ENCODE measurements at places on chromosomes 7 and 10.

DNA sequence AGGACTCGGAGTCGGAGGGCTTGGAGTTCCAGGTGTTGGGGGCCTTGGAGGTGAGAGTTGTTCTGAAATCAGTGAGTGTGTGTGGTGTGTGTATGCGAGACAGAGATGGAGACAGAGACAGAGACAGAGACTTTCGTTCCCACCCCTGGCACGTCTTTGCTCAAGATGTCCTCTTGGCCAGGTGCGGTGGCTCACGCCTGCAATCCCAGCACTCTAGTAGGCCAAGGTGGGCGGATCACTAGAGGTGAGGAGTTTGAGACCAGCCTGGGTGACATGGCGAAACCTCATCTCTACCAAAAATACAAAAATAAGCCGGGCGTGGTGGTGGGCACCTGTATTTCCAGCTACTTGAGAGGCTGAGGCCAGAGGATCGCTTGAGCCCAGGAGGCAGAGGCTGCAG is 20.0 kb upstream of the LIMK1 start:
- DNase-seq = no peak

- DNase-seq = no peak
These were observed 389.4 kb downstream of the KCNMA1 start for GRCh38 chr10:77248104-77248790.

DNA sequence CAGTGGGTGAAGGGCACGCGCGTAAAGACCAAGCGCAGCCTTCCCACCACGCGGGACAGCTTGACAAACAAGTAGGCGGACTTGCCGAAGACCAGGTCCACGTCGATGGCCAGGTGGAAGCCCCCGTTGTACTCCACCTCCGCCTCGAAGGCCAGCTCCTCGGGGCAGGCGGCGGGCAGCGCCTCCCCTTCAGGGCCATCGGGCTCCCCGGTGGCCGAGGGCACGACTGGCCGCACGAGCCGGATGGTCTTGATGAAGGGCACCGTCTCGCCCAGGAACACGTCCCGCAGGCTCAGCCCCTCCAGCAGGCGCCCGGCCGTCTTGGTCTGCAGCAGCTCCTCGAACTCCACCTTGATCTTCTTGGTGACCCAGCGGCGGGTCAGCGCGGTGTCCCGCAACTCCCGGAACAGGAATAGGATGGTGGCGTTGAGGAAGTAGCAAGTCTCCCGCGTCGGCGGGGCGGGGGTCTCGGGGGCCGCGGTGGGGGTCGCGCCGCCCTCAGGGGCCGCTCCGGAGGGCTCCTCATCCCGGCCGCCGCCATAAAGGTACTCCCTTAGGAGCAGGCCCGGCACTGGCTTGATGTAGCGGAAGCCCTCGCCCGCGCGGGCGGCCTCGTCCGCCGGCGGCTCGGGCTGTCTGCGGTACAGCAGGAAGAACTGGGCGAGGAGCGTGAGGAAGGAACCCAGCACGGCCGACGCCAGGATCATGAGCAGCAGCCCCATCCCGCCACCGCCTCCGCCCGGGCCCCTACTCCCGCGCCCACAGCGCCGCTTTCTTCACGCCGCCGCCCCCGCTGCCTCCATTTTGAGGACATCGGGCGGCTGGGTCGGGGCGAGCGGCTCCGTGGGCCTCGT is 507 bp downstream of the PDZD8 start:
- DNase-seq = peak; percentile 51

- no peak for DNase-seq
These were observed 95.6 kb downstream of the ST7 start for GRCh38 chr7:117048882-117049281.

GRCh38 chr10:28169525-28169924 is 133.3 kb downstream of the MPP7 start:
- no peak for DNase-seq

GRCh38 chr7:142569851-142570250 is 179.4 kb upstream of the PRSS1 start:
- no peak for DNase-seq

DNA sequence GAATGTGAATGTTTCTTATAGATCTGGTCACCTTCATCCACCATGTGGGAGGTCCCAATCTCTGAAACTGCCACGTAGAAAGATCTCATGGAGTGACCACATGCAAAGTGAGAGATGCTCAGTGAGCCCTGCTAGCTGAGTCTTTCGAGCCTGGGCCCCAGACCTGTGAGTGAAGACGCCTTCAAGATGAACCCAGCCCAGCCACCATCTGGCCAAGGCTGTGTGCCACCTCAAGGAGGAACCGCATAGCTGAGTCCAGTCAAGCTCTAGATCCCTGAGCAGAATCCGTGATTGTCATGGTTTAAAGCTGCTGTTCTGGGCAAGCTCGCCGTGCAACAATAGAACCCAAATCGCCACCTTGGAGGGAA is 20.2 kb upstream of the PPIF start:
- no peak for DNase-seq

DNA sequence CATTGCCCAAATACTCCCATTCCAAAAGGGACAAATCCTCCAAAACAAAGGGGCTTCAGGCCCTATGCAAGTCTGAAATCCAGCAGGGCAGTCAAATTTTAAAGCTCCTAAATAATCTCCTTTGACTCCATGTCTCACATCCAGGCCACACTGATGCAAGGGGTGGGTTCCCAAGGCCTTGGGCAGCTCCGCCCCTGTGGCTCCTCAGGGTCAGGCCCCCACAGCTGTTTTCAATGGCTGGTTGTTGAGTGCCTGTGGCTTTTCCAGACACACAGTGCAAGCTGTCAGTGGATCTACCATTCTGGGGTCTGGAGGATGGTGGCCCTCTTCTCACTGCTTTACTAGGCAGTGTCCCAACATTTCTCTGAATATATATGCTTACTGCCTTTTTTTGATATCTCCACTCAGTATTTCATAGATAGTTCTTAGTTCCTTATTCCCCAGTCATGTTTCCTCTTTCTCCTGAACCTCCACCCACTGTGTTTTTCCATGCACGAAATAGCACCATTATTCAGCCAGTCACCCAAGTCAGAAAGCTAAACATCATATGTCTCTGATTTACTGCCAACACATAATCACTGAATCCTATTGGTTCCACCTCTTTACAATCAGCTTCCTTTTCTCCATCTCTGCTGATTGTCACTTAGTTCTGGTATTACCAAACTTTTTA is 172.6 kb upstream of the CACNA2D1 start:
- no peak for DNase-seq

- DNase-seq = no peak
These were observed 54.4 kb downstream of the MYPN start for GRCh38 chr10:68163735-68164134.

- no peak for DNase-seq
These were observed 211.4 kb downstream of the WDR37 start for GRCh38 chr10:1267568-1267967.

DNA sequence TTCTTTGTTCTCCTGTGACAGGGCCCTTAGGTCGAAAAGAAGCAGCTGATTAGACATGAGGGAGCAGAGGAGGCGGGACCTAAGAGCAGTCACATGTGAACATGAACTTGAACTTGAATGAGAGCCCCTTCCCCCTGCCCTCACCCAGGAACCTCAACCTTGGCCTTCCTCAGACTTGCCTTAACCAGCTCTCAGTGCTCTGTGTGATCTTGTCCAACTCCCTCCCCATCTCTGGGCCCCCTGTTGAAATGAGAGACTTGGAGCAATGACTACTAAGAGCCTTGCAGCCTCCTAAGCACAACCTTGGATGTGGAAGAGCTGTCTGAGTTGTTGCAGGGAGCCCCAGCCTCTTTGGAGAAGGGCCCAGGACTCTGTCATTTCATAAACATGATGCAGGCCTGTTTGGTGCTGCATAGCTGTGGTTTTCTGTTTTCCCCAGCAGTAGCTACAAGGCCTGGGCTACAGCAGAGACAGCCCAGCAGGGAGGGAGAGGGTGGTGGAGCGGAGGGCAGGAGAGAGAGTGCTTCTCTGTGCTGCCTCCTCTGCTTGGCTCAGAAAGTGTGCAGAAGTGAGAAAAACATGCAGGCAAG is 123.9 kb upstream of the ZMIZ1 start:
- DNase-seq = no peak

GRCh38 chr7:36272211-36272566 is 117.5 kb upstream of the ANLN start:
- no peak for DNase-seq

GRCh38 chr10:76202777-76203176 is 771.4 kb downstream of the LRMDA start:
- no peak for DNase-seq

GRCh38 chr10:88138319-88138848 is 275.0 kb downstream of the PTEN start:
- DNase-seq = no peak

GRCh38 chr7:1883031-1883761 is 213.1 kb downstream of the ELFN1 start:
- no peak for DNase-seq

DNA sequence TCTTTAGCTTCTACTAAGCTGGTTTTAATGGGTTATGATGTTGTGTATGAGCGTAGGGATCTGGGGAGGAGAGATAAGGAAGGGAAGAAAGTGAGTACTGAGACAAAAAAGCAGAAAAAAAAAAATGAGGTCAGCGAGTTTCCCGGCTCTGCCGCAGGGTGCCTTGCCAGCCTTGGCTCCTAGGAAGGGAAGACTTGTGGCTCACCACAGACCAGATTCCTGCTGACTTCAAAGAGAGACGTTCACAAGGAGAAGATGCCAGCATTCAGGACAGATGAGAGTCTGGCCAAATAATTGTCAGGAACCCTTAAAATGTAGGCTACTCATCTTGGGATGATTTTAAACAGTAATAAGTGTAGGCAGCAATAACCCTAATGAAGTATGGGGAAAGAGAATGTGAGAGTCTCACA is 11.4 kb upstream of the FAS start:
- no peak for DNase-seq

DNA sequence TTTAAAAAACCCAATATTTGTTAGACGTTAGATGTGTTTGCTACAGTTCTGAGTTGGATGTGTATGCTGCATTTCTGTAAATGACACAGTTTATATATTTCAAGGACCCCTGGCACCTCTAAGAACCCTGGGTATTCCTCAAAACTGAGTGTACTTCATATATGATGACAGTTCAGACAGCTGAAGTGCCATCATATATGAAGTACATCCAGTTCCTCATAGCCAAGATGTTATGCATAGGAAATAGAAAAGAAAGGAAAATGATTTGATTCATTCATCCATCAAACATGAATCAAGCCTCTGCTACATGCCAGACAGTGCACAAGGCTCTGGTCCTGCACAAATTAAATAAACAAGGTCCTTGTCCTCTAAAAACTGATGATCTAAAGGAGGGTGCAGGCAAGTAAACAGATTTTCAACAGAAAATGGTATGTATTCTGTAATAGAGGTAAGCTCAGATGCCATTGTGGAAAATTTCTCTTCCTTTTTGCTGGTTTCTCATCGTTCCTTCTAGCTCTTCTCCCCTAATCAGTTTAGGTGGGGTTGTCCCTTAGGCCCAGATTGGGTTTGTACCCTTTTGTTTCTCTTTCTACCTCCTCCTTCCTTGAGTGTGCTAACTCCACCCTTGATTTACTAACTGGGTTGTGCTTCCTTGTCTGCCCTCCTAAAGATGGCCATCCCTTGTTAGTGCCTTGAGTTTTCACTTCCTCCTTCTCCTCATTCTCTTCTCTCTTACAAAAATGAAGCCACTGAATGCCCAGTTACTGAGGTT is 25.3 kb upstream of the SMIM30 start:
- no peak for DNase-seq
